Stimulated activated CD4-positive, alpha-beta T cell treated with anti-CD3 and anti-CD28 coated beads, Interleukin-15, amount 100 ng/mL, for 1 hour (primary cell): ENCODE measurements at places on chromosomes 1 and 21.

GRCh38 chr1:166133857-166134256 lies 32.9 kb downstream of the FAM78B start:
- no peak for DNase-seq

DNA sequence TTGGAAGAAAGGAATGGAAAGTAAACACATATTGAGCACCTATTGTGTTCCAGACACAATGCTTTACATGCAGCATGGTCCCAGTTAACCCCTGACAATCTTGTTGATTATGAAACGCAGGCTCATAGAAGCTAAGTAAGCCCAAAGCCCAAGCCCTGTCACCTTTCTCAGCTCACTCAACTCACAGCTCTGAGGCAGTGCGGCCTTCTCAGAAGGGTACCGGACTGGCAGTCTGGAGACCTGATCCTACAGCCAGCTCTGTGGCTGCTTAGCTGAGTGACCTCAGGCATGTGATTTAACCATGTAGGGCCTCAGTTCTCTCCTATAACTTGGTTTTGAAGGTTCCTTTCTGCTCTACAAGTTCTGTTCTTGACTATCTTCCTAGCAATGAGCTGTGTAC lies 464 bp upstream of the RNASEL start:
- DNase-seq = no peak

- no peak for DNase-seq
Observed at GRCh38 chr1:185154912-185155513, 1.7 kb downstream of the TRMT1L start.

GRCh38 chr1:86419277-86419903 lies 4.6 kb upstream of the CLCA2 start:
- no peak for DNase-seq

DNA sequence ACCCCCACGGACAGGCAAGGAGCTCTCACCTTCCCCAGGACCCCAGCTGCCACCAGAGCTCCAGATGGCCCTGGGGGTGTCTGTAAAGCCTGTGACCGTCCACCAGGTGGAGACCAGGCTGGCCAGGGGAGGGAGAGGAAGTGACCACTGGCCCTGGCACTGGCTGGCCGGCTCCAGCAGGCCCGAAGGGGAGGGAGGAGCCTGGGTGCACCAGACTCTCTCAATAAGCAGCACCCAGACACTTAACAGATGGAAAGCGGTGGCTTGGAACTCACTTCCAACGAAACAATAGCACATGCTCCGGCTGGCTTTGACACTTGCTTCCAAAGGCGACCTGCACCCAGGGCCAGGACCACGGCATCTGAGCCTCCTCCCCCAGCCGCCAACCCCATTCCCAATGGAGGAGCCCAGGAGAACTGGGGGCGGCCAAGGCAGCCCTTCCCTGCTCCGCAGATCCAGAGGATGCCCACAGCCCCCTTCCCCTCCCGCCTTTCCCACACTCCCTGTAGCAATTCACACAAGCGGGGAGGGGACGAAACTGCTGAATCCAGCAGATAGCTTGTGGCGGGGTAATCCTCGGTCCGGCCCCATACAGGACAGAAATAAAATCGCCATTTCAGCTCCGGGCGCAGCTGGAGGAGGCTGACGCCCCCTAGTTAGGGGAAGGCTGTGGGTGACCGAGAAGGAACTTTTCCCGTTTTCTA lies 742 bp upstream of the PDE9A start:
- no peak for DNase-seq

DNA sequence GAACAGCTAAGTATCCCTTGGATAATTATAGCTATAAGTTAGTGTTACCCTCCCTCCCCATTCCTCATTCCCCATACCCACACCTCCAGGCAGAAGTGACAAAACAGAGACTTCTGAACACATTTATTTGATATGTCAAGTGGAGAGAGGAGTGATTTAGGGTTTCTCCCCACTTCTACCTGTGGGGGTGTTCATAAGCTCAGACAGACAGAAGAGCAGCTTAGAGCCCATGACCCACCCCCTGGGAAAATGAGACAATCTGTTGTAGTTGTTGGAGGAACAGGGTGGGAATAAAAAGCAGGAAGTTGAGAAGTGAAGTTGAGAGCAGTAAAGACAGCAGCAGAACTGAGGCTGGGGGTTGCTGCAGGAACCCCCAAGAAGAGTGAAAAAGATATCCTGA lies 1.5 kb upstream of the LIX1L start:
- no peak for DNase-seq

DNA sequence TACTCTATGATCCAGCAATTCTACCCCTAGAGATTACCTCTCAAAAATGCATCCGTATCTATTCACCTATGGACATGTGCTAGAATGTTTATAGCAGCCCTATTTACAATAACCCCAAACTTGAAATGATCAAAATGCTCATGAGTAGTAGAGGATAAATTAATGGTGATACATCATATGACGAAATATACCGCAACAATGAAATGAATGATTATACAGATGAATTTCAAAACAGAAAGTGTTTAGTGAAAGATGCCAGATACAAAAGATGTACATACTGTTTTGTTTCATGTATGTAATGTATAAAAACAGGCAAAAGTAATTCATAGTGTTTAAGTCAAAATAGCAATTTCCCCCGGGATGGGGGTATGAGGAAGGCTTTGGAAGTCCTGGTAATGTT lies 91.0 kb upstream of the CD55 start:
- DNase-seq = no peak

- DNase-seq = no peak
Observed at GRCh38 chr1:22627331-22627730, 9.1 kb upstream of the C1QA start.

DNA sequence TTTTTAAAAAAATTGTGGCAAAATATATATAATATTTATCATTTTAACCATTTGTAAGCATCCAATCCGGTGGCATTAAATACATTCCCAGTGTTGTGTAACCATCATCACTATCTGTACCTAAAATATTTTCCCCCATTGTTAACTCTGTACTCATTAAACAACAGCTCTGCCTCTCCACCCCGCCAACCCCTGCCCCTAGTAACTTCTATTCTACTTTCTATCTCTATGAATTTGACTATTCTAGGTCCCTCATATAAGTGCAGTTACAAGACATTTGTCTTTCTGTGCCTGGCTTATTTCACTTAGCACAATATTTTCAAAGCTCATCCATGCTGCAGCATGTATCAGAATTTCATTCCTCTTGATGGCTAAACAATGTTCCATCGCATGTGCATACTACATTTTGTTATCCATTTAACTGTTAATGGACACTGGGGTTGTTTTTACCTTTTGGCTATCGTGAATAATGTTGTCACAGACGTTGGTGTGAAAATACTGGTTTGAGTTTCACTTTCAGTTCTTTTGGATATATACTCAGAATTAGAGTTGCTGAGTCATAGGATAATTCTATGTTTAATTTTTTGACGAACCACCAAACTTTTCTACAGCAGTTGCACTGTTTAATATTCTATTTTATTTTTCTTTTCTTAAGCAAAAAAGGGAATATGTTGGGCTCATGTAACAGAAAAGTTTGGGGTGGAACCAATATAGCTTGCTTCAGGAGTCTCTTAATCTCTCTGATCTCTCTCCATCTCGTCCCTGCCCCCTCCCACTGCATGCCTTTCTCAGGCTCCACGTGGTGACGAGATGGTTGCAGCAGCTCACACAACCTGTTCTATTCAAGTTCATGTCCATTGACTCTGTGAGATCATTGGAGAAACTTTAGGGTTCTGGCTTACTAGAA lies 25.2 kb upstream of the RCAN1 start:
- no peak for DNase-seq

GRCh38 chr1:119446321-119446720 lies 31.4 kb downstream of the HSD3B2 start:
- no peak for DNase-seq

- no peak for DNase-seq
Observed at GRCh38 chr1:57857809-57858208, 433.9 kb upstream of the DAB1 start.

DNA sequence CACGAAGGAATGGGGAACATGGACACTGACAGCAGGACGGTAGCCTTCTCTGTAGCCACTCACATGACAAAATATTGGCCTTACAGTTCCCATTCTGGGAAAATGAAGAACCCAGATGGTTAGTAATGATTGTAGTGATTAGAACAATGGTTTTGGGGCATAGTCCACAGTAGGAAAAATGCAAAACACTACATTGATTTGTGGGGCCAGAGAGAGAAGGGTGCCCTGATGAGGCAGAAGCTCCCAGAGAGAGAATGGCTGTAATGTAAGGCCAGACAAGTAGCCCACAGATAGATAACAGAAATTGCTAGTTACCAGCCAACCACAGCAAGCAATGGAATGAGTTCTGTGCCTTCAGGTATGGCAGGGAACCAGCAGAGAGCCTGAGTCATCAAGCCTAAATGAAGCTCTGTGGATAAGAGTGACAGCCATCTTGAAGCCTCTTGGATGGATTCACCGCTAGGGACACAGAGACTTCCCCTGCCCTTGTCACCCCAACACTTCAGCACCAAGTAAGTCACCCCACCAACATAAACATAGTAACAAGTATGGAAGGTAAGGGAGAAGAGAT lies 206.1 kb downstream of the BACH1 start:
- no peak for DNase-seq

GRCh38 chr21:35026153-35026500 lies 23.0 kb downstream of the RUNX1 start:
- DNase-seq = no peak

GRCh38 chr1:148373192-148373925 lies 109.7 kb downstream of the PPIAL4G start:
- no peak for DNase-seq

DNA sequence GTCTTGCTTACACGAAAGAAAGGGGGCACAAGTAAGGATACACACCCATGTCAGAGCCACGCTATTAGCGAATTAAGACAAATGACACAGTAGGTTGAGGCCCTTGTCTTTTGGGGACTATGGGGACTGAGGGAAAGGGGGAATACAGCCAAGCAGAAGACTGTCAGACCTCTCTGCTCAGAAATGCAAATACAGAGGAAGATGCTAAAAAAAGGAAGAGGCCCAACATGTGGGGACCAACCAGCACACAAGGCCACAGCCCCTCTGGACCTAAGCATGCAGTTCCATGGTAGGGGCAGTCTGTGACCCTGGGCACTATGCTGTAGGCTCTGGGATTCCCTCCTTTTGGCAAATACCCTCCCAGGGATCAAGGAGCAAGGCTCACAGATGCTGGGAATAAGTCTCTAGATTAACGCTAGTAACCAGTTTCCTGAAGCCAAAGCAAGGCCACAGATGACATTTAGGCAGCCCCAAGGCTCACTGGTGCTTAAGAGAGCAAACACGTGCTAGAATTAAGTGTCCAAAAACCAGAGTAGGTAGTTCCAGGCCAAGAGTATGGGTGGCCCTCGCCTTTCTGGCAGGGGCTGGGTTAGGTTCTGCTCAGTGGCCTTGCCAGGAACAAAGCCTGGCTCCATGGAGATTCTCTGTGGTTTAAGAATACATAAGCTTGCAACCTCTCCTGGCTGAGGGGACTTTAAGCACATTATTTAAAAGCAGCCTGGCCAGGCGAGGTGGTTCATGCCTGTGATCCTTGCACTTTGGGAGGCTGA lies 38.2 kb downstream of the RABIF start:
- no peak for DNase-seq

- DNase-seq = no peak
Observed at GRCh38 chr21:38267991-38268863, 11.4 kb downstream of the KCNJ15 start.

DNA sequence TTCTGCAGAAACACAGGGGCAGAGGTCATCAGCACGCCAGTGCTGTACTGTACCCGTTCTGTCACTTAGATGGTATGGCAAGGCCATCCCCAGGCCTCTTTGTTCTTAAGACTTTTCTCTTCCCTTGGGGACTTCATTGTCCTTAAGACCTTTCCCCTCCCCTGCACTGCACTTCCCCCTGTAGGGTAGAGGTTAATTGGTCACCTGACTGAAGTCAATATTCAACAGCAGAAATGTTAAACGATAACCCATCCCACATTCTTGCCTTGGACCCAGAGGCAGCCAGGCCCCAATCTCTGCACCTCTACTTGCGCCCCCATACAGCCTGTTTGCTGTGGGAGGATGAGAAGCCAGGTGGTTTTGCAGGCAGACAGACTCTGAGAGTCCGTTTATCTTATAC lies 10.2 kb downstream of the PHGDH start:
- no peak for DNase-seq

DNA sequence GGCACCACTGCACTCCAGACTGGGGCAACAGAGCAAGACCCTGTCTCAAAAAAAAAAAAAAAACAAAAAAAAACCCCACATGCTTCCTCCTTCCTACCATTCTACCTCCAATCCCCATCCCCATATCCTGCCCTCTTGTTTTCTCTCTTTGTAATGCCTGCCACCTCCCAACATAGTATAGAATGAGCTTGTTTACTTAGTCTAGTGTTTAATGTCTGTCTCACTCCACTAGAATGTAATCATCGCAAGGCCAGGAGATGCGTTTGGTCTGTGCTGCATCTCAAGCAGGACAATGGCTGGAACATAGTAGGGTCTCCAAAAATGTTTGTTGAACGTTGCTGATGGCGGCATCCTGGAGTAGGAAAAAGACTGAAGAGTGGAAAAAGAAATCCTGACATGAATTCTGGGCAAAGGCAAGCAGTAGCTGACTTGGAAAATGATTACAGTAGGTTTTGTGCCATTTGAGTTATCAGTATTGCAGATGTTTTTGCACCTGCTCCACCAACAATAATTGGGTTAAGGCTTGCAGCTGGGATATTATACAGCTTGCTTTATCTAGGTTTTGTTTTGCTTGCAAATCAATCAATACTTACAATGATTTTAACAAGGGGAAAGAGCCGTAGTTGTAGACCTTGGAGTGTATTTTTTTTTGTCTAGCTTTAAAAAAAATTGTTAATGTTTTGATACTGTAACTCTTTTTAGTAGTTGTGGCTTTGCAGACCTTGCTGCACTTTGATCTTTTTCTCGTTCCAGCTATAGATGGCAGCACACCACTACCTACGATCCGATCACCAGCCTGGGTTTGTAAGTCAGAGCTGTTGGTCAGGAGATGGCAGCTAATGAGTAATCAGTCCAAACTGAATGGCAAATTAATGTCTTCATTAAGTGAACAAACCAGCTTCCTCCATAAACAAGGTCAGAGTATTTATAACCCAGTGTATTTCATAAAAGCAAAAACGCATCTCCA lies 62.4 kb downstream of the BACH1 start:
- DNase-seq = no peak

DNA sequence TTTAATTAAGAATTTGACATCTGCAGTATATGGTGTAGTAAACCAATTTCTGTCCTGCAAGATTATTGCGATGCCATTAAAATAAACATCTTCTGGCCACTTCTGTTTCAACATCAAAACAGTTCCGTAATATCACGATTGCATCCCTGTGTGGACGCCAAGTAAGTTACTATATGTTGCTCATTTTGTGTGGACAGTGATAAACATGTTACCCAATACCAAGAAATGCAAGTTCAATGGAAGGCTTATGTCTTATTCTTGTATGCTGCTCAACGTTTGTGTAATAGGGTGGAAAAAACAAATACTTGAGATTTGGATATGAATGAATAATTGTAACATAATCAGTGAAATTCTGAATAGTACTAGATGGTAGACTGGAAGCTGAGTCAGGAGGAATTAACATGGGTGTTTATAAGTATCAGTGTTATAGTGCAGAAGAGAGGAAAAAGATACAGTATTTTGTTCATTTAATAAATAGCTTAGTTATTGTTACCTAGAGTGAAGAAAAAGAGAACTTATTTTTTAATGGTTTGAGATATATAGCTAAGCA lies 15.2 kb downstream of the TTC3 start:
- DNase-seq = no peak
